CD4-positive, alpha-beta T cell treated with Interleukin-4 for 1 hour (primary cell): ENCODE measurements at places on chromosomes 13 and 19.

GRCh38 chr13:110448677-110449076, 112.8 kb downstream of the RAB20 start:
- DNase-seq: no peak

DNA sequence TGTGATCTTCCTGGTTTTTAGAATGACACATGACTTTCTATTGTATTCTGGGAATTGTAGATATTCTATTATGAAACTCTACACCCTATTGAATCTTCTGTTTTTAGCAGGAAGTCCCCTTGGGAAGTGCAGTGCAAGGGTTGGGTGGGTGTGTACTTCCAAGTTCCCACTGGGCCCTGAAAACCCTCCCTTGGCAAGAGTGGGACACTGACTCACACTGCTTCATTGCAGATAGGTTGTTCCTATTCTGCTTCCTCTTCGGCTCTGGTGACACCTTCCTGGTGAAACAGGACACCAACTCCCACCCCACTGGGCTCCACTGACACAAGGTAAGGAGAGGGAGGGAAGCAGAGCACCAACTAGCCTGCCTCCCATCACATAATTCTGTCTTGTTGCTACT, 121.8 kb downstream of the KCTD12 start:
- DNase-seq: peak; percentile 5

DNA sequence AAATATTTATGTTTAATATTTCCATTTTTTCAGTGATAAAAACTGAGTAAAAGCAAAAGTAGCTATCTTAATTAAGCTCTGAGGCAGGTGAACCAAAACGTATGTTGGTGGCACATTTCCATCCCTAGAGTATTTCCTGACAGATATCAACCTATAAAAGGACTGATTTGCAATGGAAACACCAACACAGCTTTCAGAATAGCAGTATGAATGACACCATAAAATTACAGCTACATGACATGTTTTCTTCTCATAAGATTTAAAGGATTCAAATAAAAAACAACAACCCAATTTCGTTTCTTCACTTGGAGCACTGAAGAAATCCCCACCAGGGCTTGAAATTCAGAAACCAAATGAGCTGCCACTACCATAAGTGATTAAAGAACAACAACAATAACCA, 194.4 kb downstream of the RFC3 start:
- DNase-seq: no peak

GRCh38 chr13:104389691-104390090, 1323.5 kb upstream of the SLC10A2 start:
- no peak for DNase-seq

DNA sequence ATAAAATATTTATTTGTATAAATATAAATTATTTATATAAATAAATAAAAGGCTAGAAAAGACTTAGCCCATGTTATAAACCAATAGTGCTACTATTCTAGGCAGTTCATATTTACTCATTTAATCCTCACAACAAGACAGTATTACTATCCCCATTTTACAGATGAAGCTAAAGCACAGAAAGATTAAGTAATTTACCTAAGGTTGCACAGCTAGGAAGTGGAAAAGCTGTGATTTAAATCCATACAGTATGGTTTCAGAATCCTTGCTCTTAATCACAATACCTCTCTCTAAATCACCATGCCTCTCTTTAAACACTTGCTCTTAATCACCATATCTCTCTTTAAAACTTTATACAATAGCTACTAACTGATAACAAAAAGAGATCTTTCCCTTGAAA, 13.8 kb downstream of the SPRYD7 start:
- DNase-seq: no peak

GRCh38 chr13:55992145-55992544, 1148.6 kb upstream of the PRR20A start:
- DNase-seq: no peak

GRCh38 chr13:44543369-44543768, 32.8 kb downstream of the TSC22D1 start:
- no peak for DNase-seq

DNA sequence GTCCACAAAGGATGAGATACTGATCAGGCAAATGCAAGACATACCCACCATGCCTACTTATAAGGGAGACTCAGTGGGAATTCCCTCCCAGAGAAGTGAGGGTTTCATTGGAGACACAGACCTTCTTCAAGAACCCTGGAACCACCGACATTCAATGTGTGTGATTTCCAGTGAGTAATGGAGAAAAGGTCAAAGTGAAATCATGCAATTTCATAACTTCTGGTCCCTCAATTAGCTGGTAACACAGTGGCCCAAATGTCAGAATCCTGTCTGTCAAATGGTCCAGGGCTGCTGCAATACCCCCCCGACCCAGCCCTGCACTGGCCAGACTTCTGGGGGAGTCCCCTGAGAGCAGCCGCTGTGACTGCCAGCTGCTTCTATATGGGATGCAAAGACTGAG, 4.7 kb upstream of the METTL21C start:
- no peak for DNase-seq

- DNase-seq: peak; percentile 25
These were observed 82.9 kb downstream of the ZNF737 start for GRCh38 chr19:20482721-20483120.

DNA sequence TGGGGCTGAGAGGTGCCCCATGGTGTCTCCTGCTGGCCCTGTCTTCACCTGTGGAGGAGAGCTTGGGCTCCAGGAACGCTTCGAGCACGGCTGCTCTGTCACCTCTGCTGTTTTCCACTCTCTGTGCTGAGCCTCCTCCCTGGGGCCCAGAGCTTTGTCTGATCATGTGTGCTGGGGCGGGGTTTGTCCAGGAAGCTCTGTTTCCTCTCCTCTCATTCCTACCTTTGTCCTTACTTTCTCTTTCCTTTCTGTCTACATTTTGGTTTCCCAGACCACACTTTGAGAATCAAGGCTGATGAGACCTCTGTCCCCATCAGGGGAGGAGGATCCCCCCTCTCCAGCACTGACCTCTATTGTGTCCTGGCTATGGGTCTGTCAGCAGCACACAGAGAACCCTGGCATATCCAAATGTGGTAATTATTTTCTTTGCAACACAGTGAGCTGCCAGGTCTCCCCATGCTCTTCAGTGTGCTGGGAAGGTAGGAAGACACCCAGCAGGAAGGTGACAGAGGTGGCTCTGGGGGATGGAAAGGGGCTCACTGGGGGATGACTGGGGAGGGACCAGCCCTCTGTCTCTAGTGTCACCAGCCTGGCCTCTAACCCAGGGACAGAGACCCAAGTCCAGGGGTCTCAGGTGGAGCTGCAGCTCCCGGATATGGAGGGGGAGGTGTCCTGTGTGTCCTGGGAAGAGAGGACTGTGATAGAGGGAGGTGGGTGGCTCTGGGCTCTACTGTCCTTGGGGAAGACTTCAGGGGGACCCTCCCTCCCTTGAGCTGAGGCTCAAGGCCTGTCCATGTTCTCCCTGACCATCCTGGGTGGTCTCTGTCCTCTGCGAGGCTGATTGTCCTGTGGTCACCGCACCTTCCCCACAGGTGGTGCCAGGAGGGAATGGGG, at the start of gene CEACAM1:
TSS of gene CEACAM1 (minus strand) at position 128 of the 894 bp plus-strand sequence. CDS start at position 21, 107 bp downstream.
- peak; percentile 25 for DNase-seq

- DNase-seq: peak; percentile 22
These were observed 5.5 kb downstream of the TPT1 start for GRCh38 chr13:45335397-45336024.

- DNase-seq: no peak
These were observed 1705.0 kb downstream of the OLFM4 start for GRCh38 chr13:54733639-54734038.

DNA sequence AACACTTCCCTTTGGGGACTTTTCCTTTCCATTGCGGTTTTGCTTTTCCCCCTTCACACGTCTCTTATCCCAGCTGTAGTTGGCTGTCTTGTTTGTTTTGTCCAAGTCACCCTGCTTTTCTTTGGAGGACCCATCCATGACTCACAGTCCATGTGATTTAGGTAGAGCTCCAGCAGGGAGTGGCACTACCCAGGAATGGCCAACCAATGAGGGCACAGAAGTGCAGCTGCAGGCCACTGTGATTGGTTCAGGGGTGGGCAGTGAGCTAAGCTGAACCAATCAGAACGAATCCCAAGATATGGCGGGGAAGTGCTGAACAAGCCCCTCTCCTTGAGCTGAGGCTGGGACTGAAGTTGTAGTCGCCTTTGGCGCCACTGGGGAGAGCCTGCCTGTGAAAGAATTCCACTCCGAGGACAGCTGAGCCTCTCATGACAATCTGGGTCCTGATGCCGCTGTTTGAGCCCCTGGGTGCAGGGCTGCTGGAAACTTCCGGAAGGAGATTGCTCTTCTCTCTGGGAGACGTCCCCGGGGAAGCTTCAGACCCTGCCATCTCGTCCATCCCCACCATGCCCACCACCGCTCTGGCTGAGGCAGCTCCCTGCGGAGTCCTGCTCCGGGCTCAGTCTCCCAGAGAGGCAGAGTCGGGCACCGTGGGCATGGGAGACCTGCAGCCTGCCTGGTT, 62.9 kb upstream of the URI1 start:
- no peak for DNase-seq

DNA sequence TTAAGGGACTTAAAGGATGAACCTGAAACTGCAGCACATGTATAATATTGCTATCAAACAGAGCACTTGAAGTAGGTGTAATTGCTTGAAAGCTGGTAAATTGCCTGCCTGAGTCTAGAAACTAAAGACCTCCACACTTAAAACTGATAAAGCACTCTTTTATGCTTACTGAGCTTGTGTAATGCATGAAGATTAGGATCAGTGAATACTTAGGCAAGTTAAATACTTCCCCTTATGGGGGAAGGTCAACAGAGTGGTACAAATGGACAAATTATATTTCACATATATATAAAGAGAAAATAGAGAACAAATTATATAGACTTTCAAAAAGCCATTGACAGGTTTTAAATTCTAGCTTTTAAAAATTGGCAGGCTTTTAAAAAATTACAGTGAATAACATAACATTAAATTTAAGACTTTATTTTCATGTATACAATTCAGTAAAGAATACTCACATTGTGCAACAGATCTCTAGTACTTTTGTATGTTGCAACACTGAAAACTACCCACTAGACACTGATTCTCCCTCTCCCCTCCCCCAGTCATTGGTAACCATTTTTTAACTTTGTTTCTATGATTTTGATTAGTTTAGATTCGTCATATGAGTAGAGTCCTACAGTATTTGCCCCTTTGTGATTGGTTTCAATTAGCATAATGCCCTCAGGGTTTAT, 23.9 kb downstream of the PIBF1 start:
- no peak for DNase-seq

DNA sequence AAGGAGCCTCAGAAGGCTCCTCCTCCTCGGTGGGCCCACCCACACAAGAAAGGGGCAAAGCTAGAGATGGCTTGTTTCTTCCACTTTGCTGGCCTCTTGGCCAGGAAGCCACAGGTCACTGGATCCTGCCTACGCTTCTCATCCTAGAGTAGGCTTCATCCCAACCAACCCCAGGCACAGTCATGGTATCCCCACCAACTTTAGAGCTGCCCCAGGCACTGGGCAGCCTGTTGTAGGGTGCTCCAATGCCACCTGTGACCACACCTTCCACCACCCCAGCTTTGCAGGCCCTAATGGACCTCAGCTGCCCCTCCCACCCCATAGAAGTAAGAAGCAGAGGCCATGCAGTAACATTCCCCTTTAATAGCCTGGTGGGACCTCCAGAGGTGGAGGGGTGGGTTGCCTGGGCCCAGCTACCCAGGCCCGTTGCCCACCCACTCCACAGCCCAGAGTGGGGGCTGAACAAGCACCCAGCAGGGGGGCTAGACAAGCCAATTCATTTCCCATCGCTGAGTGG, 522 bp upstream of the CHMP2A start:
- no peak for DNase-seq

DNA sequence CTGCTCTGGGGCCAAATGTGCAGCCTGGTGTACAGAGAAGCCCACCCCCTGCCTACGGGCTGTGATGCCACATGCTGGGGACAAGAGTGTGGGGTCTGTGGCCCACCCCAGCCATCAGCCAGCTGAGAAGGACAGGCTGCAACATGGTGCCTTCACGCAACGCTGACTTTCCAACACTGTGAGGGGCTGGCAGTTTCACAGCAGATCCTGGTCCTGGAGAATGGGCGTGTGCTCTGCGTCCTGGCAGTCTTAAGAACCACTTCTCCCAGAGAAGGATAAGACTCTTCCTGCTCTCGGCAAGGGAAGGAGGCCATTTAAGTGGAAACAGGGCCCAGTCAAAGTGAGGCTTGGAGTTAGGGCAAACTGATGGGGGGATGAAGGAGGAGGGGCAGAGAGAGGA, 4.6 kb downstream of the LRRC4B start:
- DNase-seq: no peak

DNA sequence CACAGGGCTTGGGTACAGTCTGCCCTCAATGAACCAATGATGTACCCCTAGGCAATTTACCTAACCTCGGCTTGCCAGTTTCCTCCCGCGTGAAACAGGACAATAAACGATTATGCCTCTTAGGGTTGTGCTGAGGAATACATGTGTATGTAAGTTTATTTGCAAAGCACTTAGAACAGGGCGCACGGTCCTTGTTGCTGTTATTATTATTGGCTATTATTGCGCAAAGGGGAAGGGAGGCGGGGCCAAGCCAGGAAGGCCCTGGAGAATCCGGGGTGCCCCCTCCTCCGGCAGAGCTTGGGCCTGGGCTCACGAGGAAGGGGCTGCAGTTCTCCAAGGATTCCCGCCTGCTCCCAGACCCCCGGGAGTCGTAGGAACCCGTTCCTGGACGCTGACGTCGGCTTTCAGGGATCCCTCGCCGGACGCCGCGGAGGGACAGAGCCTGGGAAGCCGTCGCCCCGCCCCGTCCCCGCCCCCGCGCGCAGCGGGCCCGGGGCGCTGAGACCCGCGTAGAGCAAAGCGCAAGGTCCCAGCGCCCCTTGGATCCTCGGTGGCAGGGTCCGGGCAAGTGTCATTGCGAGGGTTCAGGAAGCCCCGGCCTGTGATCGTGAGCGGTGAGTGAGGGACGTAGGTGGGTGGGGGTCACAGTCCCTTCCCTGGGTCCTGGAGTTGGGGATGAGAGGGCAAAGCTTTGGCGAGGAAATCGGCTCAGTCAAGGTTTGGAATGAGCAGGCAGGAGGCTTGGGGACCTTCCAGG, at the start of gene TMEM91:
TSS of gene TMEM91 (plus strand) at position 293 of the 757 bp plus-strand sequence. CDS start 1,777 bp downstream, outside the sequence.
- DNase-seq: no peak

DNA sequence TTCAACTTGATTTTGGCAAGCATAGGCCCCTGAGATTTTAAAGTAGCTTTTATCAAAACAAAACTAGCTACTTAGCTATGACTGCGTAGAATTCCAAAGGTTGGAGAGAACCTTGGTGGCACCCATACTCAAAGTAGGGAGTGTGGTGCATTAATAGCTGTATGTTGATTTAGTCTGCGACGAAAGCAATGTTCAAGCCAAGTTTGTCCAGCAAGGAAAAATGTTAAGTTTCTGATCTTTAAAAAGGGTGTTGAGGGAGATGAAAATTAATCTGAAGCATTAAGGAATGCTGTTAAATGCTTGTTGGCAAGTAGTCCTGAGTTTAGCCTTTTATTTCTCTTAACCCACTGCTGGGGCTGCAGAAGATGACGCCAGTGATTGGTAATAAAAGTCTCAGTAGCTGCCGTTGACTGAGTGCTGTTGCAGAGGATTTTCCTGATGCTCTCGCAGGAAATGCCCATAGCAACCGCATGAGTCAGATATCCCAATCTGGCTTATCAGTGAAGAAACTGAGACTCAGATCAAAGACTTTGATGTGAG, 75.9 kb upstream of the RNF113B start:
- no peak for DNase-seq

DNA sequence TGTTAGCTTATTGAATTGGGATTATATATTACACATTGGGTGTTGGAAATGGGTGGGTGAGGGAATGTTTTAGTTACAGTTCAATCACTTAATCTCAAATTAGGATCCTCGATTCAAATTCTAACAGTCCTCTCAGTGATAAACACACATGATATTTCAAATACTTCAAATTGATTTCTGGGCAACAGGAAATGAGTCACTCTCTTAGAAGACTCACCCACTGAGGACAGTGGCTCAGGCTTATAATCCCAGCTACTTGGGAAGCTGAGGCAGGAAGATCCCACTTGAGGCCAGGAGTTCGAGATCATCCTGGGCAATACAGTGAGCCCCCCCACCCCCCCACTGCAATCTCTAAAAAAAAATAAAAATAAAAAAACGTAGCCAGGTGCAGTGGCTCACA, 435.3 kb downstream of the KLF12 start:
- no peak for DNase-seq
